ENCODE measurements at places on chromosomes 7 and 10. TPM values are rescaled to one million over a fixed set of nuclear protein-coding genes. Genes with fewer than 3 reads are reported as not detected.

DNA sequence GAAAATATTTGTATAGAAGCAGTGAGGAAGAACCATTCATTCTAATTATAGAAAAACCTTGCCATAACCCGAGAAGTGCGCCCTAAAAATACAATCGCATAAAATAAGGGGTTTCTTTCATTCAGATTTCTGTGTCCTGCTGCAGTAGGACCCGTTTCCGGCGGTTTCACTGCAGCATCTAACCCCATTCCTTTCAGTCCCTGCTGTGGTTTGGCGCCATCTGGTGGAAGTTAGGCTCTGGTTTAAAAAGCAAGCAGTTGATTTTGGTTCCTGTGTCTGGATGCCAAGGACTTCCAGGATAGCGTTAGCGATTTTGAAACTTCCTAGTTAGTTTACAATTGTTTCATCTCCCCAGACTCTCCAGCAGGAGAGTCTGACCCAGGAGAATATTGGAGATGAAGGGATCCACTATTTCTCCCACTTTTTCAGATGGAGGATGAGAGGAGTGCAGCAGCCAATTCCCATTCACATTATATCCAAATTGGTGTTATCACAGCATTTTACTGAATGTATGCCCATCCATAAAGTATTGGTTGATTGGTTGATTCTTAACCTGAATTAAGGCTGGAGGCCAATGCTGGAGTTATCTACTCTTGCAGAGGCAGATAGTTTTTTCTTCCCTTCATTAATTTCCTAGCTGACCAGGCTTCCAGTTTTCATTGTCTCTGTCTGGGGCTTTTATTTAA lies 128.8 kb upstream of the CACNA2D1 start:
- peak; percentile 70 for DNase-seq
- H3K27me3 ChIP-seq: no peaks in the 10 kb centered on the region
- no peaks in the 10 kb centered on the region for H3K36me3 ChIP-seq

GRCh38 chr10:49329146-49329505 lies 30.2 kb downstream of the C10orf71 start:
- no peak overlapping the region for H3K27ac ChIP-seq
- no peaks in the 10 kb centered on the region for H3K27me3 ChIP-seq
- H3K4me3 ChIP-seq: no peak overlapping the region
- DNase-seq: no peak

DNA sequence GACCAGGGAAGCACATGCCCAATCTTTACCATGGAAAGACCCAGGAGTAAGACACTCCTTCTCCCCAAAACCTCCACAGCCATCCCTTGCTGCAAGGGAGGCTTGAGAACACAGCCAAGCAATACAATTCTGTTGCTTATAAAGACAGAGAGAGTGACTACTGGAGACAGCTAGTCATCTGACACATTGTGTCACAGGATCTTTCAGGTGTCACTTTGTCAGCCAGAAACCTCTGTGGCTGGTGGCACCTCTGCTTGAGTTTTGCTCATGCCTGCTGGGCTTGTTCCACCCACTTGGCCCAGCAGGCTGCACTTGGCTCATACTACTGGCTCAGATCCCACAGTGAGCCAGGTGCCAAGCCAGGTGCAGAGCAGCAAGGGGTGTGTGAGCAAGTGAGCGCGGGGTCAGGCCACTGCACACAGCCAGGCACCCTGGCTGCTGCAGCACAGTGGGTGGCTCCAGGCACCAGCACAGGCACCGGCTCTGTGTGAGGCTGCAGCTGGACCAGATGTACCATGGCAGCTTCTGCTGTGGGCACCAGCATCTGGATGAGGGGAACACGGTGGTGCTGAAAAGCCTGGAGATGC lies 12.4 kb upstream of the PRLHR start:
- H3K27me3 ChIP-seq: no peaks in the 10 kb centered on the region
- H3K27ac ChIP-seq: no peak overlapping the region
- no peak overlapping the region for H3K4me3 ChIP-seq
- H3K4me1 ChIP-seq: no peaks in the 10 kb centered on the region

Gene KCP
- total RNA-seq: 2.0 TPM

- H3K4me1 ChIP-seq: no peaks in the 10 kb centered on the region
- no peaks in the 10 kb centered on the region for H3K36me3 ChIP-seq
- H3K27me3 ChIP-seq: no peaks in the 10 kb centered on the region
These were observed 508.2 kb downstream of the ZWINT start for GRCh38 chr10:55852900-55853299.

DNA sequence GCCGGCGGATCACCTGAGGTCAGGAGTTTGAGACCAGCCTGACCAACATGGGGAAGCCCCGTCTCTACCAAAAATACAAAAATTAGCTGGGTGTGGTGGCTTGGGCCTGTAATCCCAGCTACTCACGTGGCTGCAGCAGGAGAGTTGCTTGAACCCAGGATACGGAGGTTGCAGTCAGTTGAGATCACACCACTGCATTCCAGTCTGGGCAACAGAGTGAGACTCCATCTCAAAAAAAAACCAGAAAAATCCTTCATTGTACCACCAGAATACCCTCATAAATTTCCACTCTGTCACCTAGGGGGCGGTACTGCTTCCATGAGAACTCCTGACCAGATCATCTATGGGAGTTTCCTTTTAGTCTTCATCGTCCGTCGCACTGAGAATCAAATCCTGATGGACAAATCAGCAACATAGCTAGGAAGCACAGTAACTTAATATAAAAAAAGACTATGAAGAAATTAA lies 225.8 kb upstream of the KLF14 start:
- no peaks in the 10 kb centered on the region for H3K27me3 ChIP-seq
- no peak for DNase-seq
- peaks cover 48% of the 10 kb centered on the region for H3K4me1 ChIP-seq
- H3K27ac ChIP-seq: peak overlapping the region; percentile 28
- H3K4me3 ChIP-seq: peak overlapping the region; percentile 14
- H3K36me3 ChIP-seq: peaks cover 3% of the 10 kb centered on the region

Gene ASCC1
- 15.2 TPM for total RNA-seq

- H3K36me3 ChIP-seq: no peaks in the 10 kb centered on the region
- no peaks in the 10 kb centered on the region for H3K27me3 ChIP-seq
- H3K27ac ChIP-seq: no peak overlapping the region
- DNase-seq: no peak
- H3K4me3 ChIP-seq: peak overlapping the region; percentile 74
- peaks cover 14% of the 10 kb centered on the region for H3K4me1 ChIP-seq
These were observed 4.4 kb upstream of the MYL7 start for GRCh38 chr7:44145479-44145968.

- H3K4me3 ChIP-seq: no peak overlapping the region
- no peak overlapping the region for H3K27ac ChIP-seq
- DNase-seq: no peak
- peaks cover 11% of the 10 kb centered on the region for H3K4me1 ChIP-seq
- no peaks in the 10 kb centered on the region for H3K36me3 ChIP-seq
These were observed 26.6 kb downstream of the FAM3C start for GRCh38 chr7:121369462-121369861.

- H3K36me3 ChIP-seq: no peaks in the 10 kb centered on the region
- peaks cover 6% of the 10 kb centered on the region for H3K4me1 ChIP-seq
- no peak for DNase-seq
- H3K27me3 ChIP-seq: no peaks in the 10 kb centered on the region
- H3K4me3 ChIP-seq: no peak overlapping the region
- no peak overlapping the region for H3K27ac ChIP-seq
These were observed 366.3 kb downstream of the TNS3 start for GRCh38 chr7:47215640-47216039.

DNA sequence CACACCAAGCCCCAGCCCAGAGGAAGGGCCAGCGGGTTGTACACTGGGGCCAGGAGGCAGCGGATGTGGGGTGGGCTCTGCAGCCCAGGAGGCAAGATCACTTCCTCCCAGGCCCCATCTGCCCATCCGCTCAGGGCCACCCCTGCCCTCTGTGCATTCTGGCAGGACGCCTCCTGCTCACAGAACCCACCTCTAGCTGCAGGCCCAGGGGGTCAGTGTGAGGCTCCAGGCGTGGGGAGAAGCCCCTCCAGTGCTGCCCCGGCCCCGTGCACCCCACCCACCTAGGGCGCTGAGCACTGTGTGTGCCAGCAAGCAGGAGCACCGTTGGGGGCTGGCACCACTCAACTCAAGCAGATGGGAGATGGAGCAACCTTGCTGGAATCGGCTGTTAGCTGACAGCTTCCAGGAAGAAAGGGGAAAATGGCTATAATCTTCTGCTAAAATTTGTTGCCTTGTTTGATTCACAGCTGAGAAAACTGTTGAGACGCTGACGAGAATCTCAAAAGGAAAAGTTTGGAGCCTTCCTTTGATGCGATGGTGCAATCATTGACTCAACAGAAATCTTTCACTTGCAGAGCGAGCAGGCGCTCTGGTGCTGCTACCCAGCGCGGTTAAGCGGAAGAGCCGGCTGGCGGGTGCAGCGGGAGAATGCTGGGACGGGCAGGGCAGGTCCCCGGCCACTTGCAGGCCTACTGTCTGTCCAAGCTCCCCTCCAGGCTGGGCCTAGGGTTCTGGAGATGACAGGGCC lies 276.1 kb downstream of the ELFN1 start:
- H3K27ac ChIP-seq: no peak overlapping the region
- H3K36me3 ChIP-seq: no peaks in the 10 kb centered on the region
- no peak for DNase-seq
- no peaks in the 10 kb centered on the region for H3K27me3 ChIP-seq
- no peaks in the 10 kb centered on the region for H3K4me1 ChIP-seq

- H3K36me3 ChIP-seq: no peaks in the 10 kb centered on the region
- DNase-seq: no peak
- H3K27me3 ChIP-seq: no peaks in the 10 kb centered on the region
- H3K4me1 ChIP-seq: peaks cover 22% of the 10 kb centered on the region
- H3K4me3 ChIP-seq: no peak overlapping the region
- H3K27ac ChIP-seq: no peak overlapping the region
These were observed 29.8 kb downstream of the FAM13C start for GRCh38 chr10:59332581-59332980.

Gene HDAC9
- total RNA-seq: 81.6 TPM

- no peak overlapping the region for H3K27ac ChIP-seq
- no peaks in the 10 kb centered on the region for H3K4me1 ChIP-seq
- H3K36me3 ChIP-seq: peaks cover 10% of the 10 kb centered on the region
- no peaks in the 10 kb centered on the region for H3K27me3 ChIP-seq
These were observed 83.4 kb downstream of the CHST15 start for GRCh38 chr10:124010024-124010423.

DNA sequence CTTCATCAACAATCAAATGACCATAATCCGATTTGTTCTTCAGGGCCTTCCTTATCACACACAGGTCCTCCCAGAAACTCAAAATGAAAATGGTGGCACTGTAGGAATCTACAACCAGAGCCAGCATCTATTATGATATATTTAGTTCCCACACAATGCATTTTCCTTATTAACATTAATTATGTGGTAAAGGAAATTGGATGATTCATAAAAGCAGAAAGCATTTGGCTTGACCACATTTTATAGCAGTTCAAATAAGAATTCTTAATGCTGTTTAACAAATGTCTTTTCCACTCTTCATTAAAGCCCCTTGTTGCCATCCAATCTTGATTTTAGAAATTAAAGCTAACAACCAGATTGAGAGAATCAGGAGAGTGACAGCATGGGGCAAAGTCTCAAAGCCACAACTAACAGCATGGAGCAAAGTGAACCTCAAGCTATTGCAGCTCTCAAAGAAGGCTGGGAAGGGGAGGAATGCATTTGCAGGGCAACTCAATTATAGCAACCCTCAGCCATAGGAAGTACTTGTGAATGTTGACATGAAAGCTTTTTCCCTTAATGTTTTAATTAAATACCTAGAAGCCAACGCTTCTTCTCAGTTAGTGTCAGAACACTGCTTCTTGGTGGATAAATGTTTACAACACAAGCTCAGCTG lies 549.1 kb downstream of the NXPH1 start:
- no peak for DNase-seq
- no peaks in the 10 kb centered on the region for H3K4me1 ChIP-seq
- H3K36me3 ChIP-seq: no peaks in the 10 kb centered on the region
- H3K27me3 ChIP-seq: no peaks in the 10 kb centered on the region

DNA sequence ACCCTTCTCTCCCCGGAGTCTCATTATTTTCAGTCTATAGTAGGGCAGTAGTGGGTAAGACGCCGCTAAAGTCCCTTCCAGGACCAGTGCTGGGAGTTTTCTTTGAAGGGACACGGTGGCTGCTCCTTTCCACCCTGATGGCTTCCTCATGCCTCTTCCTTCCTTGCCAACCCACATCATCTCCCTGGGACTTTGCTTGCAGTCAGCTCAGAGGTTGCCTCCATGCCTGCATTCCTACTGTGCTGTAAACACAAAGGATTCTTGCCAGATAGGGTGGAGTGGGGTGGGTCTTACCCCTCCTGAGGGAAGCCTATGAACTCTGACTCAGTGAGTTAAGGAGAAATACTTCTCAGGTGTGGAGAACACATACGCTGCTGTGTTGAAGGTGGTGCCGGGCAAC lies 59.9 kb upstream of the IGFBP3 start:
- H3K27me3 ChIP-seq: no peaks in the 10 kb centered on the region
- H3K27ac ChIP-seq: peak overlapping the region; percentile 91

Gene CARD11
- total RNA-seq: 3.7 TPM

GRCh38 chr10:10847387-10847786 lies 170.3 kb upstream of the CELF2 start:
- no peak overlapping the region for H3K4me3 ChIP-seq
- no peak for DNase-seq
- no peaks in the 10 kb centered on the region for H3K36me3 ChIP-seq

DNA sequence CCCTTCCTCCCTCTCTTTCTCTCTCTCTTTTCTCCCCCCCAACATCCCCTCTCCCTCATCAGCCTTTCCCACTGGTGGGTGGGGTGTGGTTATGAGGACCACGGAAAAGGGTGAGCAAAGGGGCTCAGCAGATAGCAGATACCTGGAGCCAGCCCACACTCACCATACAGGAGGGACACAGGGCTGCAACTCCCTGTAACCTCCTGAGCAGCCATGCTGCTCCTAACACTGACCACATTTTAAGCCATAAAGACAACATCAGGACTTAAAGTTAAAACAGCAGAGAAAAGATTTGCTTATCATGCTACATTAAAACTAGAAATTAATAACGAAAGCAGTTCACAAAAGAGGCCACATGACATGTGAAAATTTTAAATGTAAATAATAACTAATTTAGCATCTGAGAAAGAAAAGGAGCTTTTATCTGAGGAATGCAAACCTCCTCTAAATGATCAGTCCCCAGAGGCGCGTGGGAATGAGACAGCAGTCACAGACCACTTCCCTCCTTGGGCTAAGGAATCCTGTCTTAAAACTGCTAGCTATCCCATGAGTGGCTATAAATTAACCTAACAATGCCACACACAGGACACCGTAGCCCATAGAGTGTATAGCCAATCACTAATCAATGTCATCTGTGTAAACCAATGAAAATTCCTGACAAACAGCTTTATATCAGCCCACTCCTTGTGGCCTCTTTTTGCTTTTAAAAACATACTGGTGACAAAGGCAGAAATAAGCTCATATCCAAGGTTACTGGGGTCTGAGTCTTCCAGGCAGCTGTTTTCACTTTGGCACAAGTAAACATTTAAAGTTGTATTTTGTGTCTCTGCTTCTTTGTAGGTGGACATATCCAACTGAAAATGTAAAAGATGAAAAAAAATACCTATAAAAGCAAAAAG lies 33.3 kb downstream of the PKD1L1 start:
- H3K4me1 ChIP-seq: no peaks in the 10 kb centered on the region
- H3K27me3 ChIP-seq: no peaks in the 10 kb centered on the region
- no peak overlapping the region for H3K27ac ChIP-seq
- DNase-seq: no peak
- no peak overlapping the region for H3K4me3 ChIP-seq
- no peaks in the 10 kb centered on the region for H3K36me3 ChIP-seq

Gene SLC16A9
- total RNA-seq: 1.8 TPM

GRCh38 chr10:97828721-97829120 lies 20.9 kb upstream of the GOLGA7B start:
- no peaks in the 10 kb centered on the region for H3K27me3 ChIP-seq
- H3K36me3 ChIP-seq: no peaks in the 10 kb centered on the region
- DNase-seq: no peak
- H3K4me3 ChIP-seq: no peak overlapping the region
- no peak overlapping the region for H3K27ac ChIP-seq

Measured in thoracic aorta (tissue), 2 donors.